ENCODE measurements at places on chromosomes 6 and 20.

GRCh38 chr6:64505312-64505711, 869.7 kb downstream of the PHF3 start:
- DNase-seq = no peak

DNA sequence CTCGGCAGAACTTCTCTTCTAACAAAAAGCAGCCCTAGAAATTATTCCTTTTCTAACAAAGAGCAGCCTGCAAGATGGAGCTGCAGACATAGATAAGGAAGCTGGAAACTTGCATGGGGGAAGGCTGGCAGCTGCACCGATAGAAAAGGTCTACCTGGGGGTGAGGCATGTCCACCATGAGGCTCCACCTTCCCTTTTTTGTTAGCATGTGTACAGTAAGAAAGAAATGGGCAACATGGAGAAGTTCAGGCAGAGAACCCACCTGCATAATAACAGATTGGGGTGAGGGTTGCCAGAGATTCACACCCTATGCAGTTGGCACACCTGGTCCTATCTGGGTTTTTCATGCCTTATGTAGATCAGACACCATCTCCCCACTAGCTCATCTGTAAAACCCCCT, 25.4 kb downstream of the ZNF311 start:
- DNase-seq = no peak

GRCh38 chr6:50585441-50586330, 127.6 kb upstream of the TFAP2D start:
- DNase-seq = no peak

- no peak for DNase-seq
These were observed 124.6 kb downstream of the CDH4 start for GRCh38 chr20:61376541-61377240.

All from stimulated activated CD4-positive, alpha-beta T cell treated with anti-CD3 and anti-CD28 coated beads, Interleukin-2, amount 100 ng/mL, for 48 hours (primary cell).